ENCODE measurements at places on chromosomes 13 and 19.

DNA sequence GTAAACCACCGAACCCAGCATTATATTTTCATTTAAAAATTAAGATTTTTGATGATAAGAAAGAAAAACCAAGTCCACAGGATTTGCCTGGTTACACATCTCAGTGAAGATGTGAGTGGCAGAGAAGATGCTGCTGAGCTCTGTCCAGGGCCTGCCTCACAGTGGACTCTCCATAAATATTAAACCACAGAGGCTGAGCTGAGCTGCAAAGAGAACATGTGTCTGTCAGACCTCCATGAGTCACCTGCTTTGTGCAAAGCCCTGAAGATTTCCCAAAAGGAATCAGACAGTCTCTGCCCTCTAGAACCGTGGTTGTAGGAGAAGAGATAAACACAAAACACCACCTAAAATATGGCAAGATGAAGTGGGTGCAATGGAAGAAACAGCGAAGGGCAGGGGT is 127.2 kb upstream of the TSC22D1 start:
- no peak for DNase-seq

DNA sequence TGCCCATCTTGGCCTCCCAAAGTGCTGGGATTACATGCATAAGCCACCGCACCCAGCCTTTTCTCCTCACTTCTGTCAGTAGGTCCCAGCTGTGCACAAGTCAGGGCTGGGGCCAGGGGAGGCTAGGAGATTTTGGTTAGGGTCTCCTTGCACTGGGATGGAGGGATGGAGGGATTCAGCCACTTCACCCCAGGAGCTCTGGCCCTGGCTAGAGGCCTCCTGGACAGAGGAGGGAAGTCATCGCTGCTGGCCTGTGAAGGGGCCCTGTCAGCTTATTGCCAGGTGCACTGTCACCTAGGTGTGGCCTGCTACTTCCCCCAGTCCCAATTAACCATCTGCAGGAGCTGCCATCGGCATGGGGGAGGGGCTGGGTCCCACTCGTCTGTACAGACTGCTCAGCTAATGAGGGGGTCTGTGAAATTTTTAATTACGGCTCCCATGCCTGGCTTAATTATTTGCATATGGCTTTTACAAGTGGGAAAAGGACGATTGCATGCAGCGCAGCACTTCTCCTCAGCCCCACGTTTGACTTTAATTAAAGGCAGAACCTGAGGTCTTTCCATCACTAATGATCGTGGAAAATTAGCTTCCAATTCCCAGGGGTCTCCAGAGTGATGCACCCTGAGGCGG is 52.4 kb downstream of the CHST8 start:
- no peak for DNase-seq

GRCh38 chr19:45821103-45821521 is 6.0 kb upstream of the RSPH6A start:
- DNase-seq, result peak; percentile 42

- no peak for DNase-seq
These were observed 750 bp upstream of the AMH start for GRCh38 chr19:2248136-2249009.

- DNase-seq, result no peak
These were observed 447 bp downstream of the RBM42 start for GRCh38 chr19:35629332-35629633.
